NCI-H1417 treated with DMSO at 0.1 percent for 48 hours (cell line): ENCODE measurements at places on chromosomes 7 and 10.
A peak's percentile ranks its signal among the peaks of the same experiment; 100 is the strongest.

DNA sequence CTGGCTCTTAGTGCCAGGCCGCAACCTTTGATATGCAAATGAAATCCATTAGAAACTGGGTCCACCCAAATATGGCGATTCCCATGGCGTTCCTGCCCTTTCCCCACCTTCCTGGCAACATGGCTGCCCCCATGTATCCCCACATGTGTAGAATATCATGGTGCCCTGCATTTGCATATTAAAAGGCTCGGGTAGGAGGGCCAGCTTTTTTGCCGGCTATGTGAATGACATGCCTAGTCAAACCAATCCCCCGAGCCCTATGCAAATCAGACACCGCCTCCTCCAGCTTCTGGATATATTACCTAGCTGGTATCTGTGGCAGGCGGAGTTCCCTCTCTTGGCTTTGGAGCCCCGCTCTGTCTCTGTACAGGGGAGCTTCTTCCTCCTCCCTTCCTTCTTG lies 18.3 kb downstream of the MMS19 start:
- DNase-seq, result no peak

- DNase-seq, result no peak
Measured at GRCh38 chr7:133676805-133677370, 424.0 kb downstream of the EXOC4 start.

DNA sequence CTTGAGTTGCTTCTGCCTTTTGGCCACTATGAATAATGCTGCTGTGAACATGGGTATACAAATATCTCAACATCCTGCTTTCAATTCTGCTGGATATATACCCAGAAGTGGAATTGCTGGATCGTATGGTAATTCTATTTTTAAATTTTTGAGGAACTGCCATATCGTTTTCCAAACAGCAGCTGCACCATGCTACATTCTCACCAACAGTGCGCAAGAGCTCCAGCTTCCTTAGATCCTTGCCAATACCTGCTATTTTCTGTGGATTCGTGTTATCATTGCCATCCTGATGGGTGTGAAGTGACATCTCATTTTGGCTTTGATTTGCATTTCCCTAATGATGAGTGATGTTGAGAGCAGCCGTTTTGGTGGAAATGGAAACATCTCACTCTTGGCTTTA lies 26.7 kb downstream of the FRMD4A start:
- DNase-seq, result no peak

DNA sequence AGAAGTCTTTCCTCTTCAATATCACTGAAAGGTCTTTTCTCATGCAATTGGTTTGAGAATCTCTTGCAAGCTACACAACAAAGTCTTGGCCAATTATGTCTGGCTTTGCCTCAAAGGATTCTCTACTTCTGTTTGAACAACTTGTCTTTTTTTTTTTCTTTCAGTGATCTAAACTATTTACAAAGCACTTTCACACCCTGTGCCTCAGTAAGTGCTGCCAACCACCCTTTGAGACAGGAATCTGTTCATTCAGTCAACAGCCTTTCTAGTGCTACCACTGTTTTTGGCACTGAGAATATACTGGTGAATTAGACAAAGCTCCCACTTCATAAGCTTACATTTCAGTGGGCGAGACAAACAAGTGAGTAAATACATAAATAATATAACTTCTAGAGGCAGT lies 26.9 kb upstream of the SDK1 start:
- DNase-seq, result no peak

DNA sequence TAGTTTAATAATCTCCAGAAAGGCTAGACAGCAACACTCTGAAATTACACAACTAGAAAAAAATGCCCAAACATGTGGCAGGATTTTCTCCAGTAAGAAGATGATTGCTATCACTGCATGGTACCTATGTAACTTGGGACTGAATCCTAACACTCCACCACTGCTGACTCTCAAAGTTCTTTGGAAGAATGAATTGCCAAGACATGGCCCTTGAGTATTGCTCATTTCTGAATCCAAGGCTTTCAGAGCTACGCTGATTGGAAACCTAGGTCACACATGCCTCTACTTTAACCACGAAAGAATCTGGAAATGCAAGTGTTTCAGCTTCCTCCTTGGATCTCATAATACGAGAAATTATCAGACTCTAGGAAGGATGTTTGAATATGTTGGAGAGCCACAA lies 167.5 kb upstream of the CELF2 start:
- no peak for DNase-seq

GRCh38 chr7:40964610-40965009 lies 738.3 kb downstream of the INHBA start:
- no peak for DNase-seq

GRCh38 chr10:118310822-118311221 lies 31.3 kb downstream of the FAM204A start:
- DNase-seq, result no peak

DNA sequence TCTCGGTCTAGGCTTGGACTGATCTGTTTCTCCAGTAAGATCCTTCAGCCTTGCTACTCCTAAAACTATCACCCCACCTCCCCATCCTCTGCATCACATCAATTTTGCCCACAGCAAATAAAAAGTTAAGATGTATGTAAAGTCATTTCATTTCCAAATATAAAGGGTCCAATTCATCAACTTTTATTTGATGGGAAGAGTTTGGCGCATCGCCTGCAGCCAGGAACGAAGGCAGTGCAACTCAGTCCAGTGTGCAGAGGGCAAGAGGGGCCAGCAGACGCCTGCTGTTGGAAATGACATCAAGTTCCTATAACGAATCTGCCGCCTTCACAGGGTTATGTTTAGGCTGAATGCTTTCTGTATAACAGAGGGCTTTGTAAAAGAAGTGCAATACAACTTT lies 97.0 kb downstream of the SVIL start:
- DNase-seq, result no peak

- DNase-seq, result no peak
Measured at GRCh38 chr7:75565132-75565837, 73.2 kb downstream of the SPDYE5 start.

DNA sequence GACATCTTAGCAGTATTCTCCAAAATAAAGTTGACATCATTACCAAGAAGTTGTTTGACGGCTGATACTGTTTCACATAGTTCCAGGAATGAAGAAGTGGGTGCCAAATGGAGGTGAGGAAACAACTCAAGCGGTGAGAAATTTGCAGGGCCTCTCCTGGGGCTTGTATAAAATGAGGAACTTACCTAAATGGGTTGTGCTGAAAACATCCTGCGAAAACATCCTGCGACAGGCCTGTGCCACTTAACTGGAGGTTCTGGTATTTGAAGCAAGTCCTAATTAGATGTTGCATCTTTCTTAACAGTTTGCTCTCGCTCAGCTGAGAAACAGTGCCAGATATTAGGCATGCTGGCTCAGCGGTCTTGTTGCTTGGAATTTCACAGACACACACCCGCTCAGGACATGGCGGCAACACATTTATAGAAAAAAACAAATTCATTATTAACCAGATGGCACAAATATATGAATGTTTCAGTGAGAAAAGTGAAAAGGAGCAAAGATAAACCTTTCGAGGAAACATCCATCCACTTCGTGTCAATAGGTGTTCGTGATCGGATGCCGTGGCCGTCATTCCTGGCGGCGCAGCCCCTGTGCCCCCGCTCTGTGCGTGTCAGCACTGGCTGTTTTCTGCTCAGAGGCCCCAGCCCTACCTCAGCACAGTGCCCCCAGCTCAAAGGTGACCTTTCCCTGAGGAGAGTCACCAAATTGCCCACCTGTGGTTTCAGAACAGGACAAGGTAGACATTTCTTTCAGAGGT lies 48.1 kb downstream of the CDC123 start:
- DNase-seq, result no peak

DNA sequence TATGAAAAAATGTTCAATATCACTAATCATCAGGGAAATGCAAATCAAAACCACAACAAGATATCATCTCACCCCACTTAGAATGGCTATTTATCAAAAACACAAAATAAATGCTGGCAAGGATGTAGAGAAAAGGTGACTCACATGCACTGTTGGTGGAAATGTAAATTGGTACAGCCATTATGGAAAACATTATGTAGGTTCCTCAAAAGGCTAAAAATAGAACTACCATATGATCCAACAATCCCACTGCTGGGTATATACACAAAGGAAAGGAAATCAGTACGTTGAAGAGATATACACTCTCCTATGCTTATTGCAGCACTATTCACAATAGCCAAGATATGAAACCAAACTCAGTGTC lies 50.2 kb downstream of the CDK1 start:
- no peak for DNase-seq

DNA sequence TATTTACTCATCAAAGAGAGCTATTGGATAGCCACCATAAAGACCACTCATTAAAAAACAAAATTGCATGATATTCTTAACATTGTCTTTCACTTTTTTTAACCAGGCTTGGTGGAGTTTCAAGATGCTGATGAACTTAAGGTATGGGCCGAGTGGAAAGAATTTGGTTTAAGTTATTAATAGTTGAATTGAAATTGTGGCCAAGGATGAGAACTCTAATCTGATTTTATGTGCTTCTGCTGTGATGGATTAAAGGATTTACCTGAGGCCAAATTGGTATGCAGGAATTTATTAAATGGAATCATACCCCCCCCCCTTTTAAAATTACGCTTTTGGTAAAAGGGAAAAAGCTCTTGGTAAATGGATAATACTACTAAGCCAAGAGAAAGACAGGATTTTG lies 33.8 kb upstream of the TOMM7 start:
- no peak for DNase-seq

- no peak for DNase-seq
Measured at GRCh38 chr10:30207485-30208052, 141.5 kb downstream of the MTPAP start.

- DNase-seq, result no peak
Measured at GRCh38 chr10:15516256-15517085, 145.4 kb upstream of the FAM171A1 start.

- DNase-seq, result no peak
Measured at GRCh38 chr10:44245601-44245938, 139.3 kb downstream of the CXCL12 start.

GRCh38 chr10:102200751-102201640 lies 25.1 kb upstream of the ELOVL3 start:
- DNase-seq, result no peak

- DNase-seq, result no peak
Measured at GRCh38 chr7:7706556-7707172, 11.7 kb downstream of the RPA3 start.

DNA sequence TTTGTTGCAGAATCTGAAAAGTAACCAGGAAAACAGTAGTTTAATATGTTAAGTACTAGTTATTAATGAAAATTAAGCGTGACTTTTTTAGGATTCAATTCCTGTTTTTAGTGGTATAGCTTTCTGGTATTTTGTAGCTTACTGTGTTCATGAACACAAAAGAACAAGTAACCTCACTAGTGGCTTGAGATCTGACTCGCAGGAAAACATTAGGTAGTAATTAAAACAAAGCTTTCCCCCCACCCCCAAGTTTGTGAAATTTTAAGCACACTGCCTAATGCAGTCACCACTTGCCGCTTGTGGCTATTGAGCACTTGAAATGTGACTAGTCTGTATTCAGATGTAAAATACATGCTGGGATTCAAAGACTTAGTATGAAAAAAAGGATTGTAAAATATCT lies 102.5 kb upstream of the RPA3 start:
- peak; percentile 37 for DNase-seq

- DNase-seq, result no peak
Measured at GRCh38 chr10:43287056-43288007, 20.5 kb upstream of the RASGEF1A start.
